ENCODE measurements at places on chromosomes 2 and 18. TPM values are rescaled to one million over a fixed set of nuclear protein-coding genes. Genes with fewer than 3 reads are reported as not detected.

Gene CNTNAP5
- not detected for total RNA-seq

Gene SKA1
- total RNA-seq = 8.0 TPM

Gene MRO
- total RNA-seq = not detected

Gene GPR35
- total RNA-seq = 0.19 TPM

Gene KLF7
- total RNA-seq = 6.9 TPM

All from aortic smooth muscle cell (primary cell).